ENCODE measurements at places on chromosomes 13 and 19.

GRCh38 chr13:32443111-32443510, 15.2 kb upstream of the N4BP2L1 start:
- no peak for DNase-seq

GRCh38 chr13:51213173-51213728, 8.9 kb upstream of the FAM124A start:
- DNase-seq = no peak

GRCh38 chr13:50758796-50759195, 84.7 kb downstream of the DLEU7 start:
- DNase-seq = no peak

GRCh38 chr19:45200568-45200967, 22.0 kb downstream of the BLOC1S3 start:
- DNase-seq = no peak

GRCh38 chr19:4977299-4978174, 8.6 kb downstream of the KDM4B start:
- no peak for DNase-seq

- no peak for DNase-seq
Measured at GRCh38 chr19:5016781-5017180, 47.9 kb downstream of the KDM4B start.

DNA sequence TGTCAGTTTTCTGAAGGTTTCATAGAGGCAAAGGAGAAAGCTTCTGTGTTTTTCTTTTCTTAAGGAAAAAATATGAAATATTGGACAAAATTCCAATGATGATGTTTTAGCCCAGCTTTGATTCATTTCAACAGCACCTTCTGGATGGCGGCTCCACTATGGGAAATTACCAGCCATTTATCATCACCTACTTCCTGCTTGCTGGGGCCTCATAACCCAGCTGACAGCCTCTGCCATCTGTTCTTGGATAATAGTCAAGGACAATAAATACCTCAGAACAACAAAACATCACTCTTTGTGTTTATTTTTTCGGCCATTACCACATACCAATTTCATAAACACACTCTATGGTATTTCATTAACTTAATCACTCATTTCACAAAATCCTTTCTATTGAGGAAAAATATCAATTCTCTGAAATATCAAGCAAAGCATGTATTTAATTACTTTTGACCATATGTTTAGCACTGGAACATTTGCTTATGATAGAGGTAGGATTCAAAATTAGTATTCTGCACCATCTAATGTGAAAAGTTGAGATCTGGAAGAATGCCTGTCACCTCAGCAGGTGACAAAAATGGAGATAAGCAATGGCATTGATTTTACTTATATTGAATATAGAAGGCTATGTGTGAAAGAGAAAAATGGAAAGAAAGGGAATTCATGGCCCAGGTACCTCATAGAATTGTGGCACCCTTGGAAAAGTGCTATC, 629.7 kb downstream of the LIG4 start:
- no peak for DNase-seq

DNA sequence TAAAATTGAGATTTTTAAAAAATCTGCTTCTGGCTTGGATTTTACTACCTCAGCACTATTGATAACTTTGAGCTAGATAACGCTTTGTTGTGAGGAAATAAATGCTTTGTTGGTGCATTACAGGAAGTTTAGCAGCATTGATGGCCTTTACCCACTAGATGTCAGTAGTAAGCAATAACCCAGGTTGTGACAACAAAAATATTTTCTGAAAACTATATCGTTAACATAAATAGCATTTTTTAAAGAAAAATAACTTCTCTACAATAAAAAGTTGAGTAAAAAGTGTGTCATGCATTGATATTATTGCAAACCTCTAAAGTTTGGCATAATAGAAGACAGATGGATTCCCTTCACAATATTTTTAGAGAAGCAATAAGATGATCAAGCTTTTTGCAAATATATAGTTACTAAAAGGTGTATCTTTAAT, 1246.5 kb downstream of the UQCRFS1 start:
- DNase-seq = no peak

GRCh38 chr13:43963726-43964125, 84.0 kb downstream of the LACC1 start:
- DNase-seq = no peak

- no peak for DNase-seq
Measured at GRCh38 chr13:46369506-46370277, 17.4 kb downstream of the RUBCNL start.

DNA sequence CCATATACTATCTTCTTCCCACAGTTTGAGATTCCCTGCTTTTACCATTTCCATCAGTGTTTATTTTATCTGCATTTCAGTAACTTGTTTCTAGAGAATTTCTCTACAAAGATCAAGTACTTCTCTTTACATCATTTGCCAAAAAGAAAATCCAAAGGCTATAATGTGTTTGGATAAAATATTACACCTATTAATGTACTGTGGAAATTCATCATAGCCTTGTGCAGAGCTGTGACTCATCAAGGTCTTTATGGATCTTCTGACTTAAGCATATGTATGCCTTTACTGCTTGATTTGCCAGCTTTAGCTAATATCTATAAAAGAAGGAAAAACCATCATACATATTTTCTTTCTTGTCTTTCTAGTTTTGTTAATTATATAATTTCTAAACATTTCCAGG, 9.6 kb upstream of the HTR2A start:
- no peak for DNase-seq

GRCh38 chr19:18264971-18265540, 9.2 kb downstream of the IQCN start:
- no peak for DNase-seq

GRCh38 chr13:51066091-51066831, 44.8 kb downstream of the C13orf42 start:
- no peak for DNase-seq

DNA sequence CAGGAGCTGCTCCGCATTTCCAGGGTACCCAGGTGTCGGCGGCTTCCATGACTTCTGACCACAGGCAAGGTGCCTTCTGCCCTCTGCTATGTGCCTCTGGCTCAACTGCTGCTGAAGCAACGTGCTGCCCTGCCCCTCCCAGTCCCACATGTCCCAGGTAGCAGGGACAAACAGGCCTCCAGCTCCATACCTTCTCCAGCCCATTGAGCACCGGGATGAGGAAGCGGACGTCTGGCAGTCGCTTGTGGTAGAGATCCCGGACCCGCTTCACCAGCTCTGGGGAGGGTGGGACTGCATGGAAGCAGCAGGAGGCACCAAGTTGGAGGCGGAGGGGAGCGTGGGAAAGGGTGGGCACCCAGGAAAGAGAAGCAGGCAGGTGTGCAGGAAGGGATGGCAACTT, 8.1 kb upstream of the RSPH6A start:
- no peak for DNase-seq

- DNase-seq = no peak
Measured at GRCh38 chr13:41995946-41996345, 35.0 kb upstream of the VWA8 start.

DNA sequence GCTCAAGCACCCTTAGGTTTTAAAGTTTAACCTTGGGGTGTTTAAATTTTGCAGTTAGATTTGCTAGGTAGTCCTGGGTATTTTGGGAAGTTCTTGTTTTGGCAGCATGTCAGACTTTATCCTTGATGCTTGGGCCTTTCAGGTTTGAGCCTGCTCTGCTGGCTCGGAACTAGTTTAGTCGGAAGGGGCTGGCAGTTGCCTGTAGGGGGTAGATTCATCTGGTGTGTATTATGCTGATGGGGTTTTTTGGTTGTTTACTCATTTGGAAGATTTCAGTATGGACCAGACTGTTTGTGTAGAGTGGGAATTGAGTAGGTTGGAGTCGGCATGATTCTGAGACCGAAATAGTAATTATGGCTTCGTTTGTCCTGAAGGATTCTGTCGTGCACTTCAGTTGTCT, 15.1 kb downstream of the ILF3 start:
- DNase-seq = no peak
